Left lung (tissue), 14 donors: ENCODE measurements at places on chromosomes 11 and 22. TPM values are rescaled to one million over a fixed set of nuclear protein-coding genes. Genes with fewer than 3 reads are reported as not detected.

ANO1 gene
- total RNA-seq = 4.9 TPM

DNA sequence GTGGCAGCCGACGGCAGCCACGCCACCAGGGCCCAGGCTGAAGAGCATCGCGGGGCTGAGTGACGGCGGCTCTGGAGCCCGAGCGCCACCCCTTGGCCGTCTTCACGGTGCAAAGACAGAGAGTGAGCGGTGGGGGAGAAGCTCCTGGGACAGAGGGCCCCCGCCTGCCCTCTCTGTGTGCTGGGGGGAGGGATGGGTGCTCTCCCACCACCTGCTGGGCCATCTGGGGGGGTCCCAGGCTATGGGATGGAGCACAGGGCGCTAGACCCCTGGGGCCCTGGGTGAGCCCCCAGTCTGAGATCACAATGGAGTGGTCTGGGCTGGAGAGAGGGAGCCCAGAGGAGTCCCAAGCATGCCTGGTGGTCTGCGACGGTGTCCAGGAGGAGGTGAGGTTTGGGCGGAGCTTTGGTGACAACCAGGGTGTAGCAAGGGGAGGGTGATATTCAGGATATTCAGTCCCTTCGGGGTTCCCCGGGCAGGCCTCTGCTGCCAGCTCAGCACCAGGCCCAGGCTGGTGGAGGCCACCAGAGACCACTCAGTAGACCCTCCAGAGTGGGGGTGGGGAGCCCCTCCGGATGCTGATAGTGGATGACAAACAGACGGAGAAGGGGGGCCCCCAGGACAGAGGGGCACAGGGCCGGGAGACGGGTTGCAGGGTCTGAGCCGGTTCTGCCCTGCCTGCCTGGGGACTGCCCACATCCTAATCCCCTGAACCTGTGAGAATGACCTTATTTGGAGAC, 78.1 kb upstream of the PRR5 start:
- DNase-seq = no peak

DNA sequence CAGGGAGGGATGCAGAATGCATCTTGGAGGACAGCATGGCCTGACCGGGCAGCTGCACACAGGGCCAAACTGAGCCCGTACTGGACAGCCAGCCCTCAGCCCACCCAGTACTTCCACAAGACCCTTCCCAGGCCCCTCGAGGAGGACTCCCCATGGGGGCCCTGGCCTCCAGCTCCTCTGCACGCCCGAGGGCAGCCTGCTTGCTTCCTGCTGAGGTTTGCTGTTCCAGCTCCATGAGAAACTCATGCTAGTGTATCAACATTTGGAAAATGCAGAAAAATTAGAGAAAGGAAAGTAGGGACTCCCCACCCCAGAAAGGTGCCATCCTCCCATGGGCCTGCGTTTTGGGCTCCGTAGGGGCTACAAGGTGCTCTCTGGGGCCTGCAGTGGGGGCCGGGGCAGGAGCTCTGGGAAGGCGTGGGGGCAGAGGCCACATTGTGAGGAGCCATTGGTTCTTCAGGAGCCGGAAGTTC, 21.3 kb upstream of the CCDC188 start:
- no peak for DNase-seq

DNA sequence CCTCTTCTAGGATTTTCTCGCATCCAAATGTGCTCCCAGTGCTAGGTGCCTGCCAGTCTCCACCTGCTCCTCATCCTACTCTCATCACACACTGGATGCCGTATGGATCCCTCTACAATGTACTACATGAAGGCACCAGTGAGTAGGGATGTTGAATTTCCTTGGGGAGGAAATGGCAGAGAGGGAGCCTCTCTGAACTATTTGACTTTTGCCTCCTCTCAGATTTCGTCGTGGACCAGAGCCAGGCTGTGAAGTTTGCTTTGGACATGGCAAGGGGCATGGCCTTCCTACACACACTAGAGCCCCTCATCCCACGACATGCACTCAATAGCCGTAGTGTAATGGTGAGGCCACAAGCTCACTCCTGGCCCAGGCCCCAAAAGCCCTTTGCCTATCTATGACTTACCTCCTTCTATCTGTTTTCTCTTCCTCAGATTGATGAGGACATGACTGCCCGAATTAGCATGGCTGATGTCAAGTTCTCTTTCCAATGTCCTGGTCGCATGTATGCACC, 2.5 kb downstream of the TAF10 start:
- DNase-seq = no peak

DNA sequence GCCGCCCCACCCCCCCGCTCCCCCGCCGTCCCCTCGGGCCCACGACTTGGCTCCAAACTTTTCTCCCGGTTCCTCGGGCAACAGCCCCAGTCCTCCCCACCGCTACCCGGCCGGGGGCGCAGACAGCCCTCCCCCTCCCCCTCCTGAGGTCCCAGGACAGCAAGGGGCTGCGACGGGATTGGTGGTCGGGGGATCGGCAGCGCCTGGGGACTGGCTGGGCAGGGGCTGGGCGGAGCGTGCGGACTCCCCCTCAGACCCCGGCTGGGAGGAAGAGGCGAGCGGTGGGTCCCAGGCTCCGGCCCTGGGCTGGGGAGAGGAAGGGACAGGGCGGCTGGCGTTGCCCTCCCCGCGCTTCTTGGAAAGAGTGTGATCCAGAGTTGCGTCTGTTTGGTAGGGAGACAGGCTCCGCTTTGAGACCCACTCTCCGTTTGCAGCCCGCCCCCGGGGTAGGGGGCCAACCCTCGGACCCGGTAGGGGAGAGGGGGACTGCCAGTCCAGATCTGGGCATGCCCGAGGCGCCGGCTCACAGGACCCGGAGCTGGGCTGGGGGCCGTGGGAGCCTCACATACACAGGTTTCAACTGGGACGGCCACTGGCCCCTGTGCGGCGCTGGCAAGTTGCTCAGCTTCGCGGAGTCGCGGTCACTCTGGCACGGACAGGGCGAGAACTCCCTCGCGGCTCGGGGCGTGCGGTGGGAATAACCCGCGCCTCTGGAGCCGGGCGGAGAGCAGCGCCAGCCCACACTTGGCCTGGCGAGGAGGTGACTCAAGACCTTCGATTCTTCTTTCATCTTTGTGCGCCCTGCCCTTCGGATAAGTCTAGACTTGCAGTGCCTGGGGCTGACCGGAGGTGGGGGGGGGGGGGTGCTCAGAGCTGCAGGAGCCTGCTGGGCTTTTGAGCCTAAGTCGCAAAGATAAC, 999 bp downstream of the TSKU start:
- DNase-seq = peak; percentile 66

MUC5B gene
- 33.4 TPM for total RNA-seq

DNA sequence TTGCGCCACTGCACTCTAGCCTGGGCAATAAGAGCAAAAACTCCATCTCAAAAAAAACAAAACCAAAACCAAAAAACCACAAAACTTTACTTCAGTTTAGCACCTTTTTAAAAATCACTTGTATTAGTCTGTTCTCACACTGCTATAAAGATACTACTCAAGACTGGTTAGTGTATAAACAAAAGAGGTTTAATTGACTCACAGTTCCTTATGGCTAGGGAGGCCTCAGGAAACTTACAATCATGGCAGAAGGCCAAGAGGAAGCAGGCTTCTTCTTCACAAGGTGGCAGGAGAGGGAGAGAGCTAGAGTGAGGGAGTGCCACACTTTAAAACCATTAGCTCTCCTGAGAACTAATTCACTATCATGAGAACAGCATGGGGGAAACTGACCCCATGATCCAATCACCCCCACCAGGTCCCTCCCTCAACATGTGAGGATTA, 261.3 kb downstream of the TMEM135 start:
- DNase-seq = no peak

DNA sequence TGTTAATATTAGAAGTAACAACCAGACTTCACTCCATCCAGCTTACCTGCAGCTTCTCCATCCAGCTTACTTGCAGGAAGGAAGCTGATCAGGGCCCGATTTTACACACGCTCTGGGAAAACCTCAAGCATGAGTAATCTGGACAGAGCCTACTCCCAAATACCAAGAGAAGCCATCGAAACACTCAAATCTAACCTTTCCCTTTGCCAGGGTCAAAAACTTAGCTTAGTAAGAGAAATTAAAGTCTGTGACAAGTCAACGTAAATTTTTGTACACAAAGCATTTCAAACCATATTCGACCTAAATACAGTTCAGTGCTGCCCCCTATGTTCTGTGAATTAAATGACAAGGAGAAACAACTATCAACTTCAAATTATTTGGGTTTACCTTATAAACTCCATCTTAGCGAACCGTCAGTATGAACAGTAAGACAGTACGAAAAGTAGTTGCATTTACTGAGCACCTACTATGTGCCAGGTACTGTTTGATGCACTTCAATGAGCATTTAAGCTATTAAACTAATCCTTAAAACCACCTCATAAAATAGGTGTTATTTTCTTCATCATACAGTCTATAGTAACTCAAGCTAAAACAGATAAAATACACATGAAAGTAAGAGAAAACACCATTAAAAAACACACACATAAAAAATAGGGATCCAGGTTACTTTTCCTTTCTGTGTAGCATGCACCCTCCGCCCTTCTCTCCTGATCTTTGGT, 36.9 kb downstream of the ARFGAP3 start:
- no peak for DNase-seq

- peak; percentile 65 for DNase-seq
Measured at GRCh38 chr22:25402501-25403283, 161.8 kb upstream of the GRK3 start.

C11orf16 gene
- 2.0 TPM for total RNA-seq

- no peak for DNase-seq
Measured at GRCh38 chr22:38569181-38569971, 607 bp downstream of the DMC1 start.

DNA sequence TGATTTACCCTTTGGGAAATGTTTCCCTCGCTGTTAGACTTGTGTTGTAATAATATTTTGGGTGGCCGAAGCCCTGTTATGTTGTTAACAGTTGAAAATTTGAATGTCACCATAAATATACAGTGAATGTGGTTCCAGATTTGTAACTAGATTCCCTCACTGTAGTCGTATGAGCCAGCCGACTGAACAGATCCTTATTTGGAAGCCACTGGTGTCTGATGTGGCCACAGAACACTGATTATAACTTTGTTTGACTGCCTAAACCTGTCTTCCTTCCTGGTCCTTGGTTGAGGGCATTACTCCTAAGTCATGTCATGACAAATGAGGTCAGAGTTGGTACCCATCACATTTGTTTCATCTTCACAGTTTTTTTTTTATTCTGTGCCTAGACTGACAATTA, 45.4 kb downstream of the YAP1 start:
- DNase-seq = no peak

GRCh38 chr11:1153951-1154493, 3.7 kb upstream of the MUC5AC start:
- DNase-seq = no peak

- DNase-seq = no peak
Measured at GRCh38 chr11:114162719-114163123, 103.2 kb downstream of the ZBTB16 start.

ATG16L2 gene
- 87.3 TPM for total RNA-seq

GRCh38 chr11:71076525-71077304, 175.7 kb downstream of the SHANK2 start:
- DNase-seq = no peak

DNA sequence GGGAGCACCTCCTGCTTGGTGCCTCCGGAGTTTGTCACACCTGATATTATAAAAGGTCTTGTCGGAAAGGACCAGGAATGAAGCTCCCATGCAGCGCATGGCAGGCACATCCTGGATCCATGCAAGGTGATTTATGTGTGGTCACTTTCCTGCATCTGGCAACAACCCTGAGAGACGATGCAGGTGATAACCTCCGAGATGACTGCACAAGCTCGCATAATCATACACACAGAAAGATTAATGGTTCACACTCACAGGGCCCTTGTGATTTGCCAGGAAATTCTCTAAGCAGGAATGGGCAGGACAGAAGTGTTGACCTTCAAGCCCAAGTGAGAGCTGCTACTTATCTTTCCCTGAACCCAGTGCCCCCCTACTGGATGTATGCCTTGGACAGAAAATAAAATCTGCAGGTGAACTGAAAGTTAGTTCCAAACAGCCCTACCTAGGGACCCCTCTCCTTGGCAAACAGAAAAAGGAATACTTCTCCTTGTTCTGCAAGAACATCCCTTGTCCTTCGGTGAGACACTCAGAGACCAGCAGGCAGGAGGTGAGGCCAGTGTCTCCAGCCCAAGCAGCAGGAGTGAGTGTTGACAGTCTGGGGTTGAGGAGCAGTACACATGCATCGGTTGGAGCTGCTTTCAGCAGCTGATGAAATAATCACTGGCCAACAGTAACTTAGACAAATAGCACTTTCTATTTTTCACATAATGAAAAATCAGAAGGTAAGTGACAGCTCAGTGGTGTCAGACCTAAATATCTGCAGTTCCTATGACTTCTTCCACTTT, 619.4 kb upstream of the B3GAT1 start:
- no peak for DNase-seq

DNA sequence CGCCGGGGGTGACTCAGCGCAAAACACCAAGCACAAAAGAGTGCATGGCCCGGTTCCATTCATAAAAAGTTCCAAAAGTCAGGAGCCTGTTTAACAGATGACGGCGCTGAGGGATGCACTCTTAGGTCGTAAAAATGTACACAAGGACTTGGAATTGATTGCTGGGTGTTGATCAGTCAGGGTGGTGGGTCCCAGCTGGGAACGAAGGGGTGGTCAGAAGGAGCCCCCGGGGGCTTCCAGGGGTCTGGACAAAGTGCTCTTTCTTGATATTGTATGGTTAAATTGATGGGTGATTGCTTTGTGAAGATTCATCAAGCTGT, 20.7 kb downstream of the IFITM10 start:
- no peak for DNase-seq

EFEMP2 gene
- total RNA-seq = 67.6 TPM

DNA sequence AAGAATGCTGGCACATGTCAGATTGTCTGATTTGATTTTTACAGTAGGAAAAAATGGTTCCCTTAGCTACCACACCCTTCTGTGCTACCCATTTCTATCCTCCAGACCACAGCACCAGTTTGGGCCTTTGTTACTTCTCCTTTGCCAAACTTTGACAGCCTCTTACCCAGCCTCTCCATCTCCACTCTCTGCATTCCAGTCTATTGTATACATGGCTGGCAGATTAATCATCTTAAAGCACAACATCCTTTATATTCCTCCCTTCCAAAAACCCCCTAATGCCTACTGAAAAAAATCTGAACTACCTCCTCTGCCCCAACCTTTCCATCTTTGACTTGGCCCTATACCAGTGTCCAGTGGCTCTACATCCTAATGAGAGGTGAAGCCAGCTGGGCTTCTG, 10.8 kb upstream of the PANX1 start:
- no peak for DNase-seq

SCGB1D4 gene
- total RNA-seq = not detected

FAT3 gene
- total RNA-seq = 9.7 TPM

GRCh38 chr11:70582886-70583641, 184.7 kb downstream of the CTTN start:
- DNase-seq = no peak

CKAP5 gene
- 84.1 TPM for total RNA-seq
